ENCODE measurements at places on chromosomes 1 and 21.

GRCh38 chr1:185996211-185996610, 262.0 kb downstream of the HMCN1 start:
- DNase-seq, result no peak

DNA sequence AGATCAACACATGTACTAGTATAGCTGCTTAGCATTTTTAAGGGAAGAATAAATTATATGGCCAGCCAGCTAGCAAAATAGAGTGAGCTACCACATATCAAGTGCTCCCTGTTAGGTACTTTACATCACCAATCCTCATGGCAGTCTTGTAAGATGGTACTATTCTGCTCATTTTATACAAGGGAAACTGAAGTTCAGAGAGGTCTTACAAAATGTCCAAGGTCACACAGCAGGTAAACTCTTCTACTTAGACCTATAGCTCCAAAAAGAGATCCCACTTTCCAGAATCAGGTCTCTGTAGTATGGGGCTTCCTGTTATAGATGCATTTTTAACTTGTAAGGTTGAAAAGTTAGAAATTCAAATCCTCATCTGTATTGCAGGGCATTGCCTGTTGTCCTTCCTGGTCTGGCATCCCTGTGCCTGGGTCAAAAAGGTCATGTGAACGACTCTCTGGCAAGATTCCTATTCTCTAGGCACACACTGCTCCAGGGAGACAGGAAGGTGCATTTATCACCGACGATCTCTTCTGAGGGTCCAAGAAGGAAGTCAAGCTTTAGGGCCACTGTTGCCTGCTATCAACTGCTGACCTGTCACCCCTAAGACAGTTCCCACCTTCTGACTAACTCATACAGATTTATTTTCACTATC, 41.1 kb downstream of the TRIT1 start:
- DNase-seq, result no peak

DNA sequence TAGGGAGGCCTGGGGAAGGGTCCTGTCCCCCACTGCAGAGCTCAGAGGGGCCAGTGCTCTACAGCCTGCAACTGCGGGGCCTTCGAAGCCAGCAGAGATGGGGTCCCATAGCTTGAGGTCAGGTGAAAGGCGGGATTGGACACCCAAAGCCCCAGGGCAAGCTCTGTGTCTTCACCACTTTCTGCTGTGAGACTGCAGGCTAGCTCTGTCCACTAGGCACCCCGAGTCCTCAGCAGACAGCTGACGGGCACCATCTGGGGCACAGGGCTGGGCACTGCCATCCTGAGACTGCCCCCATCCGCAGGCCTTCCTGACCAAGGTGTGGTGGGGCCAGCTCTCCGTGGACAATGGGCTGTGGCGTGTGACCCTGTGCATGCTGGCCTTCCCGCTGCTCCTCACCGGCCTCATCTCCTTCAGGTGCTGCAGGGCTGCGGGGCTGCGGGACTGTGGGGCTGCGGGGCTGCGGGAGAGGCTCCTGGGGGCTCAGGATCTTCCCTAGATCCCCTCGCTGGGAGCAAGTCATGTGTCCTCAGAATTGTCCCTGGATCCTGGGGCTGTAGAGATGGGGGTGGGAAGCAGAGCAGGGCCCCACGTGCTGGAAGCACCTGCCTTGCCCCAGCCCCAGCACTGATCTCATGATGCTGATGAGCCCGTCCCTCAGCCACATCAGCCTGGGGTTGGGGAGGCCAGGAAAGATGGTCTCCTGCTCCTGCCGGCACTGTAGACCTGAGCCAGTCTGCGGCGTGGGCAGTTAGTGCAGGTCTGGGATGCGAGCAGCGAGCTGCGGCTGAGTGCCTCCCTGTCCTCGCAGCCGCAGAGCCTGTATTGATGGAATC, 46.8 kb downstream of the TRPM2 start:
- no peak for DNase-seq

DNA sequence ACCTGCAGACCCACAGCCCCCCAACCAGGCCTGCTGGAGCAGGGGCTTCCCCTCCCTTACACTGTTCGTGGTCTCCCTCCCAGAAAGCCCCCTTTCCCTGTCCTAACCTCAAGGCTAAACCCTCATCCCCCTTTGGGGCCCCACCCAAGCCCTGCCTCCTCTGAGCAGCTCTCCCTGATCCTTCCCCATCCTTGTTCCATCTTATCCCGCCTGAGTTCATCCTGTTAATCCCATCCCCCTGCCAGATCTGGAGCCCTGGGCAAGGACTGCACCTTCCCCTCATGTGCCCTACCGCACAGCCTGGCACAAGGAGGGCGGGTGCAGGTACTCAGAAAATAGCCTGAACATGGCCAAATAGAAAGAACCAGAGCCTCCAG, 6.9 kb upstream of the TNNT2 start:
- DNase-seq, result no peak

DNA sequence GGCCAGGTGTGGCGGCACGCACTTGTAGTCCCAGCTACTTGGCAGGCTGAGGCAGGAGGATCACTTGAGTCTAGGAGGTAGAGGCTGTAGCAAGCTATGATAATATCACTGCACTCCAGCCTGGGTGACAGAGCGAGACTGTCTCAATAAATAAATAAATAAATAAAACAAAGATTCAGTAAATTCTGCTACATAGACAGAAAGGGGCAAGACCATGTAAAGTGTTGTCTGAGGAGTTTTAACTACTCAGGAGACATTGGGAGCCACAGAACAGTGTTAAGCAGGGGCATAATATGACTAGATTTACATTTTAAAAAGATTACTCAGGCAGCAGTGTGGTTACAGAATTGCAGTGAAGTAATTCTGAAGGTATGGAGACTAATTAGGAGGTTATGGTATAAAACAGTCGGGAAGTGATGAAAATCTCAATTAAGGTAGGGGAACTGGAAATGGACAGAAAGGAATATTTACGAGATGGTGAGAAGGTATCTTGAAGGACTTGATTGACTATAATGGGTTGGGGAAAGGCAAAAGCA, 94.7 kb downstream of the ATP1B1 start:
- no peak for DNase-seq
